ENCODE measurements at places on chromosomes 7 and 10.

DNA sequence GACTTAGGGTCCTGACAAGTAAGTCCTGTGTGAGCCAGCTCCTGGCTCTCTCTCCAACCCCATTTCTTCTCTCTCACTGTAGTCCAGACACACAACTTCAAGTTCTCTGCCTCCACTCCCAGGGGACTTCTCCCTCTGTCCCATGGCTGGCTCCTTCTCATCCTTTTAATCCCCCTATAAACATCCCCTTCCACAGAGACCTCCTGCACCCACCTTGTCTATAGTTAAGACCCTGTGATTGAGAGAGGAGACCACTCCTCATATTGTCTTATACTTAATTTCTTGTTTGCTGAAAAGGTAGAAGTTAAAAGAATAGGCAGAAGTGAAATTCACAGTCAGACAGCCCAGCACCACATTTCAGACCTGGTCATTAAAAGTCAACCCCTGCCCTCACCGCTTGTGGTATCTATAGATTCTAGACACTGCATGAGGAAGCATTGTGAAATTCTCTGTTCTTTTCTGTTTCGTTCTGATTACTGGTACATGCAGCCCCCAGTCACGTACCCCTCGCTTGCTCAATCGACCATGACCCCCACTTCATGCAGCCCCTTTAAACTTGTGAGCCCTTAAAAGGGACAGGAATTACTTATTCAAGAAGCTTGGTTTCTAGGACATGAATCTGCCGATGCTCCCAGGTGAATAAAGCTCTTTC is 125.6 kb upstream of the FRMD4A start:
- no peak for DNase-seq

DNA sequence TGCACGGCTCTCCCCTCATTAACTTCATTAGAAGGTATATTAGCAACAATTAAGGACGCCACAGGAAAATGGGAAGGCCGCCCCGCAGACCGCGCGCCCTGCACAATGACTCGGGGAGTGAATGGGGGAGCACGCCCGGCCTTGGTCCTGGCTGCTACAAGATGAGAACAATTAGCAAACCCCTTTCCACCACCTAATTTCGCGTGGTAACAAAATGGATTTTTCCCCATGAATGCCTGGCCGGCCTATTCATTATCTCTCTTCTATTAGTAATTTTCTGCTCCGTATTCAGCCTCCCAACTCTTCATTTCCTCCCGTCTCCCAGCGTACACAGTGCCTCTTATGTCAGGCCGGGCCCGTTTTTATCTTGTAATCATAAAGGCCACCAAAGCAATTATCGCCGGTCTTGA is 346.9 kb downstream of the DNAJB6 start:
- DNase-seq, result no peak

DNA sequence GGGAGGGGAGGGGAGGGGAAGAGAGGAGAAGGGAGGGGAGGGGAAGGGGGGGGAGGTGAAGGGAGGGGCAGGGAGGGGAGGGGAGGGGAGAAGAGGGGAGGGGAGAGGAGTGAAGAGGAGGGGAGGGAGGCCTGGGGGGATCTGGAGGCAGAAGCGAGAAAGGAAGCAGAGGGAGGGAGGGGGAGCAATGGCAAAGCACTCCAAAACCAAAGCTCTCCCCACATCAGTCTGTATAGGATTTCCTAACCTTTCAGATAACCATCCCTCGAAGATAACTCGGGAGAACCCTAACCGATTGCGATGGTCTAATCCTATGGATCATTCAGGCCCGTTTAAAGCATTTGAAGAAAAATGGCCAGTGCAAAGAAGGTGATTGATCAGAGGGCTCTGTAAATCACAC is 19.0 kb downstream of the EBF3 start:
- DNase-seq, result no peak

DNA sequence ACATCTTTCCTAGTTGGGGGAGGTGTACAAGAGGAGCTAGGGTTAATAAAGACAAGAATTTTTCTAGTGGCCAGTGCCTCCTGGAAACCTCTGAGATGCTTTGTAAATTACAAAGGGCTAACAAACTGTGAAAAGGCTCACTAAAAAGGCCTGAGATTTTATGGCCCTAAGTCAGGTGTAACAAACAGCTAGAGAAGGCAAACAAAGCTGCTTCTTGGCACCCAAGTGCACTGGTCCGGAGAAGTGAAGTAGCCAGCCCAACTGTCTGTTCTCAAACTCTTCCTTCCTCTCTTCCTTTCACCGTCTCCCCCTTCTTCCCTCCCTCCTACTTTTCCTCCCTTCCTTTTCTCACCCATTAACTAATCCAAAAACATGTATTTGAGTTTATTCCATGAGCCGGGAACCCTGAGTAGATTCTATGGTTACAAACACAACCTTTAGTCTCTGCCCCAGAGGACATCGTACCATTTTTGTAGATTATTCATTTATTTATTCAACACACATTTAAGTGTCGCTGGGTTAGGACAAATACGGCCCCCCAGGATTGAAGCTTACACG is 143.4 kb upstream of the PCGF5 start:
- no peak for DNase-seq

DNA sequence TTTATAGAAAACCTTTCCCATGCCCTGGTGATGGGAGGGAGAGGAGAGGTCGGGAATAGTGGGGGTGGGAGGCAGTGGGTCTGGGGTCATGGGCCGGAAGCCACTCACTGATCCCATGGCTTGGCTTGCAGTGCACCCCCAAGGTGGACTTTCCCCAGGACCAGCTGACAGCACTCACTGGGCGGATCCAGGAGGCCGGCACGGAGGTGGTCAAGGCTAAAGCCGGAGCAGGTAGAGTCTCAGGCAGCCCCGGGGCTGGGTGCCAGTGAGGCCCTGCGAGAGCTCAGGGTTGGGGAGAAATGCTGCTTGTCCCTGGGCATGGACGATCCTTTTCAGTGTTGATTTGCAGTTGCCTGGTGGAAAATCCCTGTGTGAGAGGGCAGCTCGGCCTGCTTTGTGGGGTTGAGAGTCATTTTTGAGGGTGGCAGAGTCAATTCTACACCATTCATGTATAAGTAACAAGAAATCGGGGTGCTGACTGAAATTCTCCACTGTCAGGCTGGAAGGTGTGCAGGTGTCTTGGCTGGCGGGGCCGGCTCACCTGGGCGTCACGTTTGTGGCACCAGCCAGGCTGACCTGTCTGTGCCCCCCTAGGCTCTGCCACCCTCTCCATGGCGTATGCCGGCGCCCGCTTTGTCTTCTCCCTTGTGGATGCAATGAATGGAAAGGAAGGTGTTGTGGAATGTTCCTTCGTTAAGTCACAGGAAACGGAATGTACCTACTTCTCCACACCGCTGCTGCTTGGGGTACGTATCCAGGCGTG is 16.5 kb downstream of the MDH2 start:
- no peak for DNase-seq

GRCh38 chr10:119306514-119306951 is 99.2 kb downstream of the GRK5 start:
- DNase-seq, result no peak

- no peak for DNase-seq
These were observed 98.3 kb upstream of the ARHGAP21 start for GRCh38 chr10:24821986-24822385.

GRCh38 chr10:94363251-94363565 is 469 bp upstream of the NOC3L start:
- DNase-seq, result no peak

DNA sequence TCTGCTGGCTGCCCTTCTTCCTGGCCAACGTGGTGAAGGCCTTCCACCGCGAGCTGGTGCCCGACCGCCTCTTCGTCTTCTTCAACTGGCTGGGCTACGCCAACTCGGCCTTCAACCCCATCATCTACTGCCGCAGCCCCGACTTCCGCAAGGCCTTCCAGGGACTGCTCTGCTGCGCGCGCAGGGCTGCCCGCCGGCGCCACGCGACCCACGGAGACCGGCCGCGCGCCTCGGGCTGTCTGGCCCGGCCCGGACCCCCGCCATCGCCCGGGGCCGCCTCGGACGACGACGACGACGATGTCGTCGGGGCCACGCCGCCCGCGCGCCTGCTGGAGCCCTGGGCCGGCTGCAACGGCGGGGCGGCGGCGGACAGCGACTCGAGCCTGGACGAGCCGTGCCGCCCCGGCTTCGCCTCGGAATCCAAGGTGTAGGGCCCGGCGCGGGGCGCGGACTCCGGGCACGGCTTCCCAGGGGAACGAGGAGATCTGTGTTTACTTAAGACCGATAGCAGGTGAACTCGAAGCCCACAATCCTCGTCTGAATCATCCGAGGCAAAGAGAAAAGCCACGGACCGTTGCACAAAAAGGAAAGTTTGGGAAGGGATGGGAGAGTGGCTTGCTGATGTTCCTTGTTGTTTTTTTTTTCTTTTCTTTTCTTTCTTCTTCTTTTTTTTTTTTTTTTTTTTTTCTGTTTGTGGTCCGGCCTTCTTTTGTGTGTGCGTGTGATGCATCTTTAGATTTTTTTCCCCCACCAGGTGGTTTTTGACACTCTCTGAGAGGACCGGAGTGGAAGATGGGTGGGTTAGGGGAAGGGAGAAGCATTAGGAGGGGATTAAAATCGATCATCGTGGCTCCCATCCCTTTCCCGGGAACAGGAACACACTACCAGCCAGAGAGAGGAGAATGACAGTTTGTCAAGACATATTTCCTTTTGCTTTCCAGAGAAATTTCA is 1.7 kb downstream of the ADRB1 start:
- DNase-seq, result no peak

GRCh38 chr10:114026189-114027040 is 17.3 kb upstream of the ADRB1 start:
- DNase-seq, result no peak

GRCh38 chr10:42648512-42648911 is 10.1 kb upstream of the ZNF33B start:
- DNase-seq, result no peak

DNA sequence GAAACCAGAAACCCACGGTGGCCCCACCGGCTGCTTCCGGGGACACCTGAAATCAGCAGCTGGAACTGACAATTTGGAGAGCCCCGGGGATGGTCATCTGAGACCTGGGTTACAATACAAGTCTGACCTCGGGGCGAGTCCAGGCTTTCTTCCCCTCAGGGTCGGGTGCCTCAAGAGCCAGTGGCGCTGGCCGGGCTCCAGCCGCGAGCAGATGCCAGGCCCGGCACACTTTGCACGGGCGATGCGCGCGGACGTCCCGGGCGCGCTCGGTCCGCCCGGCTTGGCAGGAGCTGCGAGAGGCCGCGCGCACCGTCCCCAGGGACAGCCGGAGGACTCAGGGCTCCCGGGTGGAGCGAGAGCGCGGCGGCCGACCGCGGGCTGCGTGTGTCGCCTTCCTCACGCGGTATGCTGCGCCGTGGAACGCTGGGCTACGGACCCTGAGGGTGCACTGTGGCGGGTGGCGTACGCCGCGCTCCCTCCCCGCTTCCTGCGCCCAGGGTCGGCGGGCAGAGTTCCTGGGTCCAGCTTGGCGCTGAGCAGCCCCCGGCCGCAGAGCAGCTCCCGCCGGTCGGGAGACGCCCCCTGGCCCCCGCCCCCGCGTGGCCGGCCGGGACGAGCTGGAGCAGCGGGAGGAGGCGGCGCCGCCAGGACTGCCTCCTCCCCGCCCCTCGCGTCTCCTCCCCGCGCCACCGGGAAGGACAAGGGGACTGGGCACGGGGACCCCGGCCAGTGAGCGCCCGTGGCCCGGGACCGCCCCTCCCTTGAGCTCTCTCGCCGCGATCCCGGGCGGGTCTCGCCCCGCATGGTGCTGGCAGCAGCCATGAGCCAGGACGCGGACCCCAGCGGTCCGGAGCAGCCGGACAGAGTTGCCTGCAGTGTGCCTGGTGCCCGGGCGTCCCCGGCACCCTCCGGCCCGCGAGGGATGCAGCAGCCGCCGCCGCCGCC is at the start of gene RBM20:
RBM20 (plus strand) TSS at position 684 of the 945 bp plus-strand sequence; CDS start at position 803, 119 bp downstream.
- no peak for DNase-seq

DNA sequence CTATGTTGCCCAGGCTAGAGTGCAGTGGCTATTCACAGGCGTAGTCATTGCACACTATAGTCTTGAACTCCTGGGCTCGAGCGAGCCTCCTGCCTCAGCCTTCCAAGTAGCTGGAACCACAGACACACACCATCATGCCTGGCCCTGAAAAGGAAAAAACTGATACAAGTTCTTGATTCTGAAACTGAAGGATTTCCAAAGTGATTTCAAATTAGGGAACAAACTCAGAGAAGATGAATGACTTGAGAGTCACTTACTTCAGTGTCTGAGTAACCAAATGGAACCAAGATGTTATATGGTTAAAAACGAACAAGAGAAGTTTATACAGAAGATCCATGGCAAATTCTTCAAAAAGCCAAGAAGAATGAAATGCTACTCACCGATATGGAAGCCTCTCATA is 14.4 kb downstream of the CWF19L1 start:
- DNase-seq, result no peak

All from NCI-H2171 (cell line).